Upper lobe of left lung (tissue), 6 donors: ENCODE measurements at places on chromosomes 2 and 18.

- H3K36me3 ChIP-seq, result no peaks in the 10 kb centered on the region
- H3K4me3 ChIP-seq, result no peak overlapping the region
- no peak for DNase-seq
These were observed 76.2 kb downstream of the TGFA start for GRCh38 chr2:70477441-70477844.

GRCh38 chr18:46482831-46483230 lies 174.2 kb downstream of the LOXHD1 start:
- no peaks in the 10 kb centered on the region for H3K27me3 ChIP-seq
- no peak overlapping the region for H3K27ac ChIP-seq
- H3K4me1 ChIP-seq, result no peaks in the 10 kb centered on the region
- H3K36me3 ChIP-seq, result no peaks in the 10 kb centered on the region
- no peak overlapping the region for H3K4me3 ChIP-seq

DNA sequence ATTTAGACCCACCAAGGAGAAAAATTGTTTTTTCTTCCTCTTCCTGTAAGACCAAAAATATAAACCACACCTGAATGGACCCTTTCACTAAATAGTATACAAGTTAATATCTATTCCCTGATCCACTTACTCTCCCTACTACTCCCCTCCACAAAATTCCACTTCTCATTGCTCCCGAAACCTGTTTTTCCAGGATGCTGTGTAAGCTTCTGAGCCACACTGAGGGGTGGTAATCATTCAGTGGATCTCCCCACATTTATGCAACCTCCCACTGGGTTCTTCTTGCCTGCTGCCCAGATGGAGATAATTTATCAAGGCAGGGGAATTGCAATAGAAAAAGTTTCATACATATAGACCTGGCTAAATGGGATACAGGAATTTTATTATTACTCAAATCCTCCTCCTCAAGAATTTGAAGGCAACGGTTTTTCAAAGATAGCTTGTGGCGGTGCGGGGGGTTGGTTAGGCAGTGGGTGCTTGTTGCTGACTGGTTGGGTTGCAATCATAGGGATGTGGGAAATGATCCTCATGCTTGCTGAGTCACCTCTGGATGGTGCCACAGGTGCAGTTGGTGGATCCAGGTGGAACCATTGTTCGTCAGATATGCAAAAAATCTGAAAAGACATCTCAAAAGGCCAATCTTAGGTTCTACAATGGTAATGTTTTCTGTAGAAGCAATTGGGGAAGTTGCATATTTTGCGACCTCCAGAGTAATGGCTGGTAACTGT lies 970.3 kb downstream of the CNTNAP5 start:
- no peaks in the 10 kb centered on the region for H3K36me3 ChIP-seq
- no peak overlapping the region for H3K27ac ChIP-seq
- no peak overlapping the region for H3K4me3 ChIP-seq
- no peaks in the 10 kb centered on the region for H3K27me3 ChIP-seq
- no peak for DNase-seq

DNA sequence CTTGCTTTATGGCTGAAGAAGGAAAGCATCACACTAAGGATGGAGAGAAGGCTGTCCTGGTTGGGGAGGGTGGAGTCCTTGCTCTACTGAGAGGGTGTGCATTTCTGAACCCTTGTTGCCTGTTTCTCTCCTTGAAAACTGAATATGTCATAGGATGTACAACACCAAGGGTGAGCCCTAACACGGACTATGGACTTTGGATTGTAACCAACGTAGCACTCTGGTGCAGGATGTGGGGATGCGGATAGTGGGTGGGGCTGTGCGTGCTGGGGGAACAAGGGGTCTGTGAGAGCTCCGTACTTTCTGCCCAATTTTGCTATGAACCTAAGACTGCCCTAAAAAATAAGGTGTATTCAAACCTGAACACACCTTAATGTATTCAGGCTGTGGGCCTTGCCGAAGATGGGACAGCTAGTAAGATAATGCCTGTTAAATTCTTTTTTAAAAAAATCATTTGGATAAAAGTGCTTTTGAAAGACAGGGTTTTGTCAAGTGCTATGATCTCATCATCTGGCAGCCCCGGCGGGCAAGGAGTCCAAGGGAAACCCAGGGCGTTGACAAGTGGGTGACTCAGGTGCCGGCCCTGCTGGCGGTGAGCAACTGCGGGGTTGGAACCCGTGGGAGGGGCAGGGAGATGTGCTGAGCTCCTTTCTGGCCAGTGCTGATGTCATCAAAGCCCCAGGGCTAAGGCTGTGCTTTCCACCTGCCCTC lies 54.0 kb downstream of the GATA6 start:
- no peak overlapping the region for H3K27ac ChIP-seq
- no peaks in the 10 kb centered on the region for H3K36me3 ChIP-seq
- DNase-seq, result peak; percentile 79

DNA sequence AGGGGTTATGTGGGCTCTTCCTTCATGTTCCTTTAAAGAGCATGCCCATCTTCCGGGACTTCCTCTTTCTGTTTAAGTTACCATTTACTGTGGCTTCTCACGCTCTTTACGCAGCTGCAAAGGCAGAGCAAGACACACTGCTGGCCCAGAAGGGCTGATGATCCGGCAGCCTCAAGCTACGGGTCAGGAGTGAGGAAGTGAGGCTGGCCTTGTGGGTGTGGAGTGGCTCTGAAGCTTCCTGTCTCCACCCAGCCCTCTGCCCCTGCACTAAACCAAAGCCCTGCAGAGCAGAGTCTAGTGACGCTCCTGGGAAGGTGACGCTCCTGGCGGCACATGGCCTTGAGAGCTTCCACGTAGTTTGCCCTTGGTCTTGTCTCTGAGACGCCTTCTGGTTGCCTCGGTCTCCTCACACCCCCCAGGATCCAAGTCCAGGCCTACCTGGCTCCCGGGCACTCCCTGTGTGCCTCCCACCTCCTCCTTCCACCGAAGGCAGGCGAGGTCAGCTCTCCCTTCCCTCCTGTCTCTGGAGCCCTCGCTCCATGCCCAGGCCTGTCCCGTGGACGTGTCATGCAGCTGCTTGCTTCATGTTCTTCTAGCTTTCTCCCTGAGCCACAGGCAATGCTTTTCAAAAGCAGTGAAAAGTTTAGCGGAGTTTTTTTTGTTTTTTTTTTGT lies 50.3 kb downstream of the ARL4C start:
- H3K4me3 ChIP-seq, result no peak overlapping the region
- H3K27me3 ChIP-seq, result no peaks in the 10 kb centered on the region
- peak overlapping the region; percentile 62 for H3K27ac ChIP-seq
- DNase-seq, result peak; percentile 81

GRCh38 chr2:1636791-1637415 lies 107.4 kb downstream of the PXDN start:
- H3K36me3 ChIP-seq, result peaks cover 23% of the 10 kb centered on the region
- no peak overlapping the region for H3K4me3 ChIP-seq
- peaks cover 13% of the 10 kb centered on the region for H3K4me1 ChIP-seq
- H3K27me3 ChIP-seq, result no peaks in the 10 kb centered on the region
- no peak overlapping the region for H3K27ac ChIP-seq

GRCh38 chr2:170121689-170122088 lies 56.3 kb upstream of the MYO3B start:
- no peak for DNase-seq
- no peaks in the 10 kb centered on the region for H3K27me3 ChIP-seq
- H3K27ac ChIP-seq, result no peak overlapping the region
- no peaks in the 10 kb centered on the region for H3K4me1 ChIP-seq
- H3K4me3 ChIP-seq, result no peak overlapping the region

- H3K27ac ChIP-seq, result no peak overlapping the region
- H3K4me3 ChIP-seq, result no peak overlapping the region
- peaks cover 25% of the 10 kb centered on the region for H3K36me3 ChIP-seq
- H3K4me1 ChIP-seq, result no peaks in the 10 kb centered on the region
- no peak for DNase-seq
These were observed 131.3 kb upstream of the DAPL1 start for GRCh38 chr2:158663796-158664195.

DNA sequence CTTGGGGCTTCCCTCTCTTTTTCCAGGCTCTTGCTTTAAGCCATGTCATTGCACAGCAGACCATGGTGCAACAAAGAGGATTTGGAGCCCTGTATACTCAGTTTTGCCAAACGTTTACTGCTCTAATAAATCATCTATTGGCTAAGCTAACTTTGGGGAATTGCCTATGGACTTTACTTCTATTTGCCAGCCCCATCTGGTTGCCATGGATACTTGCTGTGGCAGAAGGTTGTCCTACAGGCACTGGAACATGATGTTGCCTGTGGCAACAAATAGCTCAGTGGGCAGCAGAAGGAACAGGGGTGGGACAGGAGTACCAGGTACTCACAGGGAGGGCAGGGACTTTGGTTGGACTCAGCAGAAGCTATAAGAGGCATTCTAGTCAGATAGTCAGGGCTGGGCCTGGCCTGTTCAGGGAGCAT lies 129.7 kb downstream of the CCDC85A start:
- no peak overlapping the region for H3K4me3 ChIP-seq
- no peaks in the 10 kb centered on the region for H3K27me3 ChIP-seq
- H3K36me3 ChIP-seq, result no peaks in the 10 kb centered on the region
- no peaks in the 10 kb centered on the region for H3K4me1 ChIP-seq
- DNase-seq, result no peak

GRCh38 chr18:6058941-6059340 lies 163.6 kb upstream of the TMEM200C start:
- no peak overlapping the region for H3K27ac ChIP-seq
- DNase-seq, result no peak
- H3K27me3 ChIP-seq, result no peaks in the 10 kb centered on the region
- H3K4me3 ChIP-seq, result no peak overlapping the region
- no peaks in the 10 kb centered on the region for H3K4me1 ChIP-seq

GRCh38 chr18:58125183-58125582 lies 81.2 kb downstream of the NEDD4L start:
- peaks cover 3% of the 10 kb centered on the region for H3K4me1 ChIP-seq
- no peaks in the 10 kb centered on the region for H3K36me3 ChIP-seq
- DNase-seq, result no peak
- H3K27ac ChIP-seq, result no peak overlapping the region

DNA sequence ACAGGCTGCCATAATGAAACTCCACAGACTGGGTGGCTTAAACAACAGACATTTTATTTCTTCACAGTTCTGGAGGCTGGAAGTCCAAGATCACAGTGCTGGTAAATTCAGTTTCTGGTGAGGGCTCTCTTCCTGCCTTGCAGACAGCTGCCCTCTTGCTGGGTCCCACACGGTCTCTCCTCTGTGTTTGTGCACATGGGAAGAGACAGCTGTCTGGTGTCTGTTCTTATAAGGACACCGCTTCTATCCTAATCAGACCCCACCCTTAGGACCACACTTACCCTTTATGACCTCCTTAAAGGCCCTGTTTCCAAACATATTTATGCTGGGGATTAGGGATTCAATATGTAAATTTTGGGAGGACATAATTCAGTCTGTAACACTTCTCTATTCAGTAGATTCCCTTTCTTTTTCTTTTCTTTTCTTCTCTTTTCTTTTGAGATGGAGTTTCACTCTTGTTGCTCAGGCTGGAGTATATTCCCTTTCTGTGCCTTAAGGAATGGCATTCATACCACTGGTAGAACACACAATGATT lies 18.9 kb downstream of the CTIF start:
- DNase-seq, result no peak
- no peak overlapping the region for H3K4me3 ChIP-seq
- H3K27ac ChIP-seq, result no peak overlapping the region
- H3K36me3 ChIP-seq, result no peaks in the 10 kb centered on the region
- peaks cover 3% of the 10 kb centered on the region for H3K4me1 ChIP-seq
- no peaks in the 10 kb centered on the region for H3K27me3 ChIP-seq

DNA sequence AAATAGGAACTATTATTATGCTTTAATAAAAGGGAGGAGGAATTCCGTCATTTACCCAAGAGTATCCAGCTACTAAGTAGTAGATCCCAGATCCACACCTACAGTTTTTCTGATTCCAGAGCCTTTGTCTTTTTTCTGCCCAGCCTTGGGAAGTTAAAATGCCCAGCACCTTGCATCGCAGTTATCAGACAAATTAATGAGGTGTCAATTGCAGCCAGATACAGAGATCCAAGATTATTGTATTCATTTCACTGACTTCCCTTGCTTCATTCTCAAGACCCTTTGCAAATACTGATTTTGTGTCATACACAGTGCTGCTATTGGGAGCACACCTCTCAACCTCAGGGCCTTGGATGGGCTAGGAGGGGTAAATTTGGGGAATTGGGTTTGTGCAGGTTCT lies 1.1 kb downstream of the IL18R1 start:
- no peaks in the 10 kb centered on the region for H3K36me3 ChIP-seq
- peak overlapping the region; percentile 79 for H3K4me3 ChIP-seq
- no peak for DNase-seq
- no peaks in the 10 kb centered on the region for H3K27me3 ChIP-seq

- H3K27ac ChIP-seq, result no peak overlapping the region
- H3K36me3 ChIP-seq, result no peaks in the 10 kb centered on the region
- no peaks in the 10 kb centered on the region for H3K27me3 ChIP-seq
- H3K4me1 ChIP-seq, result no peaks in the 10 kb centered on the region
These were observed 68.1 kb downstream of the ADNP2 start for GRCh38 chr18:80177128-80177527.

DNA sequence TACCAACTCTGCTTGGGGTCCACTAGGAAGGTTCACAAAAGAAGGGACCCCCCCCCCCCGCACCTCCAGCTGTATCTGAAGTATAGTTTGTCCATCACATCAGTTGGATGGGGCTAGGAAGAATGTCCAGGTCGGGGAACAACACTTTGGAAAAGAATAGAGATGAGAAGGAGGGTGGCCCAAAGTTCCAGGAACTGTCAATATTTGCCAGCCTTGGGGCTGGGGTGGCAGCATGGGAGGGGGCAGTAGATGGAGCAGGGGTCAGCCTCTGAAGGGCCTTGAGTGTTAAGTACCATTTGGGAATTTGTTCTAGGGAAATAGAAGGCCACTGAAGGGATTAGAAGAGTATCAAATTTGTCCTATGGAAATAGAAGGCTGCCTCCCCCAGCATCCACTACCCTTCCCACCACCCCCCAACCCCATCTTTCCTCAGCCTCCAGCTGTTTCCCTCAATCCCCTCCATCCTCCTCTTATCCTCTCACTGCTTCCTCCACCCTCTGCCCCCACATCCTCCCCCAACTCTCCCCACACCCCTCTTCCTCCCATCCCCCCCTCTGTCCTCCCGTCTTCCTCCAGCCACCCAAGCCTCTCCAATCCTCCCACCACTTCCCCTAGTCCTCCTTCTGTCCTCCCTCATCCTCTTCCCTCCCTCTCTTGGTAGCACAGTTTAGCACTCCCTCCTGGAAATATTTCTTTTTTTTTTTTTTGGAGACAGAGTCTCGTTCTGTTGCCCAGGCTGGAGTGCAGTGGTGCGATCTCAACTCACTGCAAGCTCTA lies 2.0 kb upstream of the KIDINS220 start:
- DNase-seq, result no peak
- H3K27ac ChIP-seq, result no peak overlapping the region
- no peaks in the 10 kb centered on the region for H3K27me3 ChIP-seq
- H3K4me1 ChIP-seq, result peaks cover 23% of the 10 kb centered on the region
- H3K36me3 ChIP-seq, result no peaks in the 10 kb centered on the region

DNA sequence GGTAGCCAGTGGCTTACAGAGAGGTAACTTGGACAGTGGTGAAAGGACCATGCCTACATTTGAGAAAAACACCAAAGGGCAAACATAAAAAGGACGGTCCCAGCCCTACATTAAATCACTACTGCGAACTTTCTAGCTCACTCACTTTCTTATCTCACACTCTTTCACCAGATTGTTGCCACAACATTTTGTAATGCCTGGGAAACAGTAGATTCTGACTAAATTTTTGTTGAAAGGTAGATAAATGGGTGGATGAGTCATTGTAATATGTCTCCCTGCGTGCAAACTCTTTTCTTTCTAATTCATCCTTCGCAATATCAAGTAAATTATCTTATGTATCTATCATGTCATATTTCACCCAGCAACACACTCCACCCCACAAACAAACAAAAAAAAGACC lies 192.2 kb downstream of the IRS1 start:
- H3K27me3 ChIP-seq, result no peaks in the 10 kb centered on the region
- no peak overlapping the region for H3K27ac ChIP-seq
- H3K4me3 ChIP-seq, result no peak overlapping the region
- DNase-seq, result no peak
- H3K4me1 ChIP-seq, result no peaks in the 10 kb centered on the region
- no peaks in the 10 kb centered on the region for H3K36me3 ChIP-seq
